ENCODE measurements at places on chromosomes 7 and 10. TPM values are rescaled to one million over a fixed set of nuclear protein-coding genes. Genes with fewer than 3 reads are reported as not detected.

Gene GPR85
- 3.4 TPM for total RNA-seq

DNA sequence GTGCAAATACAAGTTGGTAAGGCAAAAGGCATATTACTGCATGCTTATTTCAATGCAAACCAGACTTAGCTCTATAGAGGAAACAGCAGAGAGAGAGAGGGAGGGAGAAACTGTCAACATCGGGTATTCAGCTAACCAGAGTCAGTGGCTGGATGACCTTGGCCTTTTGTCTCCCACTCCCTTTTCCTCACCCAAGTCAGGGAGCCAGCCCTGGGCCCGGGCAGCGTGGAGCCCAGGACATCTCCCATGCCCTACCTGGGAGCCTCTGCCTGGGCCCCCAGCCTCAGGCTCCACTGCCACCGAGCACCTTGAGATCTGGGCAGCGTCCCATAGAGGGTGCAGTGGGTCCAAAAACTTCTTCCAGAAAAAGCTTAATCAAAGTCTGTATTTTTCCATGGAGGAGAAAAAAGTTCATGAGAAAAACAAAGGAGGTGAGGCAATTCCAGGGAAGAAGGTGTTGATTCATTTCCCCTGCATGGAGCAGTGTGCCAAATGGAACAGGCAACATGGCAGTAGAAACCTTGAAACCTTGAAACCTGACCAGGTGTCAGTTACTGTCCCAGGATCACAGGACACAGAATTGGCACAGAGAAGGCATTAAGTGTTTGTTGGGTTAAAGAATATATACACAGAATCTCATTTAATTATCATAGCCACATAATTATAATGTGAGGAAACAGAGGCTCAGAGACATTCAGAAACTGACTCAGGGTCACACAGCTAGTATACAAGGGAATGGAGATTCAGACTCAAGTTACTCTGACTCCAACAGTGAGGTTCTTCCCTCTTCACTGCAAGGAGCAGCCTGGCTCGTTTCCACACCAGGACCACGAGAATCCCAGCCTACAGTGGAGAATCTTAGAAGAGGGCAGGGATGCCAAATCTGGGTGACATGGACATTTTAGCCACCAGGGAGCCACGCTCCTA is 5.8 kb upstream of the NCOA4 start:
- no peak for DNase-seq

DNA sequence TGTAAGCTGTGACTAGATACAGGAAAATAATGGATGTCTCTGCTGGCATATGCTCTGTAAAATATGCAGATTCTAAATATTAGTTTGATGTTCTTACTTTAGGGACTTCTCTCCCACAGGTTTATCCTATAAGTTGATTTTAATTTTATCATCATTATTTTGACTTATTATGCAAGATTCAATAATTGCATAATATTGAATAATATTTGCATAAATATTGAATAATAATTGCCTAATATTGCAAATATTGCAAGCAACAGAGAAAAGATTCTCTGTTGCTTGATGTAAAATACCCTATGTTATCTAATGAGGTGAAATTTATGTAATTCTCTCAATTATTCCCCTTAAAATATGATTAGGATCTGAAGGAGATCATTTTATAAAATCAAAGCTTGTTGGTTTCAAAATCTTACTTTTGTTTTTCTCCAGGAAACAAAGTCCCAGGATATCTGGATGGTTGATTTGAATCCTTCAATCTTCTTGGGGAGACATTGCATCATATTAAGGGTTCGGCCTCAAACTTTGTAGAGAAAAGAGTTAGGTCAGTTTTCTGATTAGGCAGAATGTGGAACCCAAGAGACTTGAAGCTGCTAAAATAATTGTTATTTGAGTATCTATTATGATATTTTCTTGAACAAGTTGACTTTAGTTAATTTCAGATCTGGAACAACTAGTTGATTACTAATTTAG is 92.8 kb upstream of the MTPN start:
- no peak for DNase-seq

DNA sequence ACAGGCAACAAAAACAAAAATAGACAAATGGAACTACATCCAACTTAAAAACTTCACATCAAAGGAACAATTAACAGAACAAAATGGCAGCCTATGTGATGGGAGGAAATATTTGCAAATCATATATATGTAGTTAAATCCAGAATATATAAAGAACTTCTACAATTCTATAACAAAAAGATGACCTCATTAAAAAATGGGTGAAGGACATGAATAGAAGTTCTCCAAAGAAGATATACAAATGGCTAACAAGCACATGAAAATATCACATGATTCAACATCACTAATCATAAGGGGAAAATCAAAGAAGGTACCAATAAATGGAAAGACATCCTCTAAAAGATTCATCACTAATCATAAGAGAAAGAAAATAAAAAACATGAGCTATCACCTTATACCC is 416.1 kb downstream of the LRMDA start:
- DNase-seq: no peak

GRCh38 chr7:85095366-85095765 is 91.5 kb downstream of the SEMA3D start:
- no peak for DNase-seq

GRCh38 chr10:103055105-103055504 is 137.0 kb downstream of the CNNM2 start:
- no peak for DNase-seq

Gene CD36
- total RNA-seq: 1.7 TPM

DNA sequence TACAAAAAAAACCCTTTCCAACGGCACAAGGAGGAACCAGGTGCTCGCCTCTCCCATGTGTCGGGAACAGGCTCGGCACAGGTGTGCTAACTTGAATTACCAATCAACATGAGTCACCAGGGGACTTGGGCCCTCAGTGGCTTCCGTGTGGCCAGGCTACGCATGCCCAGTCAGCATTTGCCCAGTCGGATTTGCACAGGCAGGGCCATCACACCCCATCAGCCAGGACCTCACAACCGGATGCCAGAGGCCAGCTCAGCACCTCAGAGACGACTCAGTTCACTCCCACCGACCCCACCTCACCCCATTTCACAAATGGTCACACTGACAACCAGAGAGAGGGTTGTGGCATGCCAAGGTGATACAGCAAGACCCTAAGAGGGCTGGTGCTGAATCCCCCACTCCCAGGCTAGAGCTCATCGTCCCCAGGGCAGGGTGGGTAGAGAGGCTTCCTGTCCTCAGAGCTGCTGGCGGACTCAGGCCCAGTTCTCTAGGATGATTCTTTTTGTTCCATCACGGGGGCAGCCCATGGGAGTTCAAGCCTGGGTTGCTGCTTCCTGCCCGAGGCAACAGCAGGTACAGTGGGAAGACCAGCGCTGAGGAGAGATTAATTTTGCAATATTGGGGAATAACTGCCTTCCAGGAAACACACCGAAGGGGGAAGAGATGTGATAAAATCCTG is 13.6 kb downstream of the ANXA11 start:
- no peak for DNase-seq

DNA sequence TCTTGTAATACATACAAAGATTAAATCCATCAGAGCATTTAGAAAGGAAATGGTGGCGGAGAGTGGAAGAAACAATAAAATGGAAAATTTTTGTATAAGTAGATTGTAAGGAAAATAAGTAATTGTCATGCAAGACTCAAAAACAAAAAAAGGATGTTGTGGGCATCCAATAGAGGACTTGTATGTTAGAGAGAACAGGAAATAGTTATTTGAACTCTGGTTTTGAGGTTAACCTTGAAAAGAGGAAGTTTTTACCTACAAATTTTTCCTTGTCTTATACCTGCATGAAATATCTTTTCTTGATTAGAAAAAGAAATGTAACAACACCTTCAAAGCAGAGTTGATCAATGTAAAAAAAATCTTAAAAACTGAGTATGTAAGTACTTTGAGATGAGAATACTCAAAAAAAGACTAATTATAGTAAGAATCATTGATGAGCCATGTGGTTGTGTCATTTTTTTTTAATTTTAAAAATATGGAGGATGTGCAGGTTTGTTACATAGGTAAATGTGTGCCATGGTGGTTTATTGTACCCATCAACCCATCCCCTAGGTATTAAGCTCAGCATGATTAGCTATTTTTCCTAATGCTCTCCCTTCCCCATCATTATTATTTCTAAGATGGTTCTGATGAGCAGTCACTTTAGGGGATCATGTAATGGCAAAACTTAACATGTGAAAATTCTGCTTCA is 11.9 kb downstream of the TMEM106B start:
- DNase-seq: no peak

GRCh38 chr7:78130446-78131215 is 332.1 kb downstream of the PHTF2 start:
- DNase-seq: no peak

DNA sequence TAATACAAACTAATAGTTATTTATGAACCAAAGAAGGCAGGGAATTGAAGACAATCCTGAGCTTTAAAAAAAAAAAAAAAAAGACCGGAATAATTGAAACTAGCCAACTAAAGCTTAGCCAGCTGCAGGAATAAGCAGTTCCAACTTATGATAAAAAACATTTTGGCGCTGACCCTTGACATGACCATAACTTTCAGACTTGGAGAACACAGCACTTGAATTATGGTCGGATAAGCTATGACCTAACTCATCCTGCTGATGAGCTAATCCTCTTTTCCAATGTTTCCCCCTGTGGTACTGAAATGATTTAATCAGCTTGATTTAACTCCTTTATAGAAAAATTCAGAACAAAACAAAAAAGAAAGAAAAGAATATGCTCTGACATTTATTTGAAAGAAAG is 181.8 kb downstream of the DGKB start:
- no peak for DNase-seq
